ENCODE measurements at places on chromosomes 7 and 10.

DNA sequence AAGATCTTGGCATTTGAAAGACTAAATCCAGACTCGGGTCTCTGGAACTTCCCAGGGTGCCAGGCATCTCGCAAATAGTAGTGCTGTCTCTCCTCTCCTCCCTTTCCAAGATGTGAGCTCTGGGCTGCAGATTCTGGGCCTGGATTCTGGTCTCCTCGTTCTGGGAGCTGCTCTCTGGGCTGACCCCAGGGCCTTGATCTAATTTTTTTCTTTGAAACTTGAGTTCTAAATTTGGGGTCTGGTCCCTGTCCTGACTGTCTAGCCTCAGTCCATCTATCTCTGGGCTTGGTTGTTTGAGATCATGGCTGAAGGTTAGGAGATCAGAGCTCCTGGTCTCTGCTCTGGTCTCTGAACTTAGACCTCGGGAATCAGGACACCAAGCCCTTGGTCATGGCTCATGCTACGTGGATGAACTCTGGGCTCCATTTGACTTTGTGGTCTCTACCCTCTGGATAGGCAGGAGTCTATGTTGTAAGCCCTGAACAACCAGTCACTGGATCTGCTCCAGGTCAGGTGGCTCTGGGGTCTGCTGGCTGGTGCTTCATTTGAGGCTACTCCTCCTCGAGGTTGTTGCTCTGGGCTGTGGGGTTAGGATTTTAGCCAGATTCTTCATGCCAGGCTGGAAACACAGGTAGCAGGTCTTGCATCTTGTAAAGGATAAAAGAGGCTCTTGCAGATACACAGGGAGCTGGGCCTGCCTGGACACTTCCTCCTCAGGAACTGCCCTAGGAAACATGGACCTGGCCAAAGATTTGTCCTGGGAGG, 8.0 kb upstream of the MBL2 start:
- H3K27ac ChIP-seq, result no peak overlapping the region
- H3K36me3 ChIP-seq, result no peaks in the 10 kb centered on the region
- peaks cover 18% of the 10 kb centered on the region for H3K27me3 ChIP-seq
- H3K4me3 ChIP-seq, result no peak overlapping the region

DNA sequence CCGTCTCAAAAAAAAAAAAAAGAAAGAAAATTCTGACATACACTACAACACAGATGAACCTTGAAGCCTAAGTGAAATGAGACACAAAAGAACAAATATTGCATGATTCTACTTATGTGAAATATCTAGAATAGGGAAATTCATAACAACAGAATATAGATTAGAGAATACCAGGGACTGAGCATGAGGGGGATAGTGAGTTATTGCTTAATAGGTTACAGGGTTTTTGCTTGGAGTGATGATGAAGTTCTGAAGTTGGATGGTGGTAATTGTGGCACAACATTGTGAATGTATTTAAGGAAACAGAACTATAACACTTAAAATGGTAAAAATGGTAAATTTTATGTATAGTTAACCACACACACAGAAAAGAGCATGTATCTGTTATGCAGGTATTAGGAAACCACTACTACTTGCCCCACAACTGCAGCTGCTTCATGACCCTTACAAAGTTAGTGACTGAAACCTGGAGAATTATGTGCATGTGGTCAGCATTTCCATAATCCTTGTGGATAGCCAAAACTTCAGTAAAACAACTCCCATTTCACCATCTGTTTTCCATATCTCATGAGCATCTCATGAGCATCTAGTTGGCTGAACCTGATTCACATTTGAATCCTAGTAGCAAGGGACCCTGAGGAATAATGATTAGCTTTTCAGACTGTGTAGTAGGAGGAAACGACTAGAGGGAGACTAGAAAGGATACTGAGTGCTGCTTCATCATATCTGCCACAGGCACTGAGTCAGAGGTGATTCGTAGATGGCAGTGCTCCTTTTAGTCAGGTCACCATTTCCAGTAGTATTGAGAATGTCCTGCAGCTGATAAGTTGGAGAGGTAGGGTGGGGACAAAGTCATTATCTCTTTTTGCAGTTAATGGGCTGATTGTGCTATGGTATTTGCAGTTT, 26.3 kb downstream of the SAMD8 start:
- no peaks in the 10 kb centered on the region for H3K36me3 ChIP-seq
- H3K27me3 ChIP-seq, result no peaks in the 10 kb centered on the region
- DNase-seq, result no peak

- peaks cover 3% of the 10 kb centered on the region for H3K27me3 ChIP-seq
- no peaks in the 10 kb centered on the region for H3K36me3 ChIP-seq
- H3K27ac ChIP-seq, result no peak overlapping the region
- DNase-seq, result no peak
- no peaks in the 10 kb centered on the region for H3K4me1 ChIP-seq
- no peak overlapping the region for H3K4me3 ChIP-seq
These were observed 203.3 kb downstream of the SEC23IP start for GRCh38 chr10:120095875-120096274.

- H3K4me1 ChIP-seq, result peaks cover under 1% of the 10 kb centered on the region
- no peaks in the 10 kb centered on the region for H3K27me3 ChIP-seq
- peak overlapping the region; percentile 34 for H3K27ac ChIP-seq
- no peaks in the 10 kb centered on the region for H3K36me3 ChIP-seq
- DNase-seq, result no peak
- no peak overlapping the region for H3K4me3 ChIP-seq
These were observed 247.8 kb upstream of the IGFBP3 start for GRCh38 chr7:46168671-46169383.

- H3K4me1 ChIP-seq, result peaks cover 7% of the 10 kb centered on the region
- H3K4me3 ChIP-seq, result no peak overlapping the region
- H3K36me3 ChIP-seq, result no peaks in the 10 kb centered on the region
- no peak overlapping the region for H3K27ac ChIP-seq
- H3K27me3 ChIP-seq, result peaks cover 6% of the 10 kb centered on the region
These were observed 14.2 kb upstream of the HPS1 start for GRCh38 chr10:98460837-98461499.

- DNase-seq, result no peak
- H3K36me3 ChIP-seq, result no peaks in the 10 kb centered on the region
- no peaks in the 10 kb centered on the region for H3K27me3 ChIP-seq
These were observed 4.3 kb upstream of the LIPF start for GRCh38 chr10:88659725-88660597.

DNA sequence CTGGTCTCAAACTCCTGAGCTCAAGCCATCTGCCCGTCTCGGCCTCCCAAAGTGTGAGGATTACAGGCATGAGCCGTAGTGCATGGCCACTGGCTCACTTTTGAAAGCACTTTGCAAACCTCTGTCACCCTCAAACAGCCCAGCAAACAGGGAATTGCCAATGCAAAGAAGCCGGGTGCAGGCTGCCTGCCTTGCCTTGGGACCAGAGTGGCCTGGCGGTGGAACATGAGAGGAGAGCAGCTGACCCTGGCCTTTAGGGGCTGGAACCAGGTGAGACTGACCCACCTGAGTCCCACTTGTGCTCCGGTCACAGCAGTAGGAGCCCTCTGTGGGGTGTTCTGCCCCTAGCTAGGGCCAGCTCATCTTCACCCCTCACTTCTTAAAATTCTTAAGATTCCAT, 237.1 kb upstream of the GALNT17 start:
- no peaks in the 10 kb centered on the region for H3K36me3 ChIP-seq
- H3K27me3 ChIP-seq, result no peaks in the 10 kb centered on the region
- no peak overlapping the region for H3K4me3 ChIP-seq
- no peak overlapping the region for H3K27ac ChIP-seq
- H3K4me1 ChIP-seq, result no peaks in the 10 kb centered on the region

- DNase-seq, result no peak
- H3K27me3 ChIP-seq, result no peaks in the 10 kb centered on the region
- no peak overlapping the region for H3K27ac ChIP-seq
- H3K4me1 ChIP-seq, result no peaks in the 10 kb centered on the region
These were observed 361.0 kb upstream of the CDC14C start for GRCh38 chr7:48563334-48563733.

- DNase-seq, result no peak
- H3K27me3 ChIP-seq, result no peaks in the 10 kb centered on the region
These were observed 28.5 kb upstream of the SYPL1 start for GRCh38 chr7:106140406-106141173.

DNA sequence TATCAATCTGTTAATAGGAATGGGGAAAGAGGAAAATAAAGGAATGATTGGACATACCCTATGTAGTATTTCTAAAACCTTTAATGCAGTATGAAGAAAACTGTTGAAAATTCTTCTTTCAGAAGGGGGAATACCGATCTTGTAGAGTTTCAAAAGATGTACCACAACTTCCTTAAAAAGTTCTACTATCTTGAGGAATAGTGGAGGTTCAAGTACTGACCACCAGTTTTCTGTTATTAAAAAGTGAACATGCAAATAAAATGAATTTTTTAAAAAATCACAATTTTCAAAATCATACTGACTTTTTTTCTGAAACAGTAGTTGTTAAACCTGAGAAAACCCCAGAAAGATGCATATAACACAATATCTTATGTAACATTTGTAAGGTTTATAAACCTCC, 86.5 kb downstream of the HERC4 start:
- no peaks in the 10 kb centered on the region for H3K27me3 ChIP-seq
- H3K27ac ChIP-seq, result no peak overlapping the region
- H3K4me3 ChIP-seq, result no peak overlapping the region
- peaks cover 43% of the 10 kb centered on the region for H3K36me3 ChIP-seq
- no peak for DNase-seq

- no peak for DNase-seq
- peak overlapping the region; percentile 88 for H3K27ac ChIP-seq
- H3K4me3 ChIP-seq, result no peak overlapping the region
These were observed 4.6 kb downstream of the AGFG2 start for GRCh38 chr7:100543586-100543985.

- no peaks in the 10 kb centered on the region for H3K27me3 ChIP-seq
- no peaks in the 10 kb centered on the region for H3K4me1 ChIP-seq
- no peak for DNase-seq
- H3K27ac ChIP-seq, result no peak overlapping the region
These were observed 24.3 kb downstream of the GDI2 start for GRCh38 chr10:5788969-5789368.

- peak overlapping the region; percentile 98 for H3K27ac ChIP-seq
- no peaks in the 10 kb centered on the region for H3K36me3 ChIP-seq
- peak overlapping the region; percentile 84 for H3K4me3 ChIP-seq
- no peaks in the 10 kb centered on the region for H3K27me3 ChIP-seq
- DNase-seq, result peak; percentile 67
- peaks cover 58% of the 10 kb centered on the region for H3K4me1 ChIP-seq
These were observed 911 bp upstream of the HNRNPH3 start for GRCh38 chr10:68330852-68331454.

GRCh38 chr7:128954830-128955802, 17.4 kb downstream of the IRF5 start:
- H3K27me3 ChIP-seq, result no peaks in the 10 kb centered on the region
- no peak for DNase-seq
- peaks cover 13% of the 10 kb centered on the region for H3K4me1 ChIP-seq
- peaks cover 88% of the 10 kb centered on the region for H3K36me3 ChIP-seq
- no peak overlapping the region for H3K4me3 ChIP-seq
- H3K27ac ChIP-seq, result no peak overlapping the region

- peak; percentile 87 for DNase-seq
- peak overlapping the region; percentile 95 for H3K27ac ChIP-seq
- H3K27me3 ChIP-seq, result no peaks in the 10 kb centered on the region
- H3K4me3 ChIP-seq, result peak overlapping the region; percentile 93
- no peaks in the 10 kb centered on the region for H3K36me3 ChIP-seq
These were observed 1.3 kb upstream of the ZCCHC24 start for GRCh38 chr10:79446758-79447084.

DNA sequence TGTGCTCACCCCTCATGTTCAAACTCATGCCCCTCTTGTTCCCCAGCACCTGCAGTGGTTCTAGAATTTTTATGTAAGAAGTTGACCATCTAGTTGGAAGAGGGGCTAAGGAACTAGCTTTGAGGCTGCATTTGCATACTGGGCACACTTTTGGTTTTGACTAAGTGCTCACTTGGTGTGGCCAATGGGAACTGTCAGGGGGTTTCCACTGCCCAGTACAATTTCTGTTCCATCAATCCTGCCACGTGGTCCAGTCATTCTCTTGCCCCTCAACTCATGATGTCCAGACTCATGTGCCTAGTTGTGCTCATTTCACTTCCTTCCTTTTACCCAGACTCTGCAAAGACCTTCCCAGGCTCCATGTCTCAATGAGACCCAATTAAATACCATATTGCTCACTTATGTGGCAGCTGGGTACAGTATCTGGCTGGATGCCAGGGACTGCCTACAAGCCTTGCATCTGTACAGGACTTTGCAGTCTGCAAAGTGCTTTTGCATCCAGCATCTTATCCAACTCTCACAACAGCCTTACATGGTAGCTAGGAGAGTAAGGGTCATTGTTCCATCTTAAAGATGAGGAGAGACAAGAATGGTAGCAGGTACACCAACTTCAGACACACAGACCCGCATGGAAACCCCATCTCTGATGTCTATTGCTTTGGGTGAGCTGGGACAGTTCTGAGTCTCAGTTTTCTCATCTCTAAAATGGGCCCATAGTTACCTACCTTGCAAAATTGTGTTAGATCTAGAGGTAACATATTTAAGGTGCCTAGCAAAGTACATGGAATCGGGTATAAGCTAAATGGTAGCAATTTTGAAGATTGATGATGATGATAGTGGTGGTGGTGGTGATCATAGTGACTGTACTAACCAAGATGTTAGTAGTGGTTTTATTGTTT, 30.1 kb upstream of the KCNMA1 start:
- no peaks in the 10 kb centered on the region for H3K4me1 ChIP-seq
- H3K36me3 ChIP-seq, result no peaks in the 10 kb centered on the region
- H3K4me3 ChIP-seq, result no peak overlapping the region
- peaks cover 32% of the 10 kb centered on the region for H3K27me3 ChIP-seq
- H3K27ac ChIP-seq, result no peak overlapping the region

DNA sequence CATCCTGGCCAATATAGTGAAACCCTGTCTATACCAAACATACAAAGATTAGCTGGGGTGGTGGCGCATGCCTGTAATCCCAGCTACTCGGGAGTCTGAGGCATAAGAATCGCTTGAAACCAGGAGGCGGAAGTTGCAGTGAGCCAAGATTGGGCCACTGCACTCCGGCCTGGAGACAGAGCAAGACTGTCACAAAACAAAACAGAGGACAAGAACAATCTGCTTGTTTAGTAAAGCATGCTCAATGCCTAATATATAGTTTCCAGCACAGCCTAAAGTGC, 1.8 kb upstream of the SEC24C start:
- H3K27ac ChIP-seq, result no peak overlapping the region
- H3K4me1 ChIP-seq, result peaks cover 39% of the 10 kb centered on the region
- H3K27me3 ChIP-seq, result no peaks in the 10 kb centered on the region
- no peak for DNase-seq
- peaks cover 23% of the 10 kb centered on the region for H3K36me3 ChIP-seq

DNA sequence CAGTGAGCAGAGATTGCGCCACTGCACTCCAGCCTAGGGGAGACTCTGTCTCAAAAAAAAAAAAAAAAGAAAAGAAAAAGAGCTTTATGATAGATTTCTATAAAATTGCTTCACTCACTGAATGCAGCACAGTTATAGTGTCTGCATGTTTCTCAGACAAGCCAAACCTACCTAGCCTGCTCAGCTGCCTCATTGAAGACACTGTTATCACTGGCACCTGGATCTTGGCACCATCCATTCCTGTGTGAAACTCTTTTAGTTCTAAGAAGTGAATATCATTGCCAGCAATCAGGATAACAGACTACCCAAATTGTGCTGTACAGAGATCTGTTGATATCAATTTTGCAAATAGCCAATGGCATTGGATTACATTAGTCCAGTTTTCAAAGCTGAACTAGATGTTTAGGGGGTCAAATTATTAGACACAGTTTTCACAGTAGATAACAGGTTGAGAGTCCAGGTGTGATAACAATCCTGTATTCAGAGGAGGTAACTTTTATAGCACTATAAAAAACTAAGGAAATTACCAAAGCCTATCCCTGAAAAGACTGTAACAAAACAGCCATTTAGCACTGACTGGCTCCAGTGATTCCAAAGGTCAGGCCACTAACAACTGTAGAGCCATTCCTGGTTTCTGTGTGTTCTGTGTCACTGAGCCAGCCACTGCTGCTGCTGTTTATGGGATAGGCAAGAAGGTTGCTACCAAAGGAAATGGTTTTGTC, 17.1 kb downstream of the PDSS1 start:
- no peak overlapping the region for H3K27ac ChIP-seq
- H3K27me3 ChIP-seq, result no peaks in the 10 kb centered on the region
- DNase-seq, result no peak
- H3K4me3 ChIP-seq, result no peak overlapping the region
- no peaks in the 10 kb centered on the region for H3K4me1 ChIP-seq
